ENCODE measurements at places on chromosomes 12 and 14.

GRCh38 chr14:68941820-68942219 is 37.3 kb downstream of the ACTN1 start:
- no peak for DNase-seq

DNA sequence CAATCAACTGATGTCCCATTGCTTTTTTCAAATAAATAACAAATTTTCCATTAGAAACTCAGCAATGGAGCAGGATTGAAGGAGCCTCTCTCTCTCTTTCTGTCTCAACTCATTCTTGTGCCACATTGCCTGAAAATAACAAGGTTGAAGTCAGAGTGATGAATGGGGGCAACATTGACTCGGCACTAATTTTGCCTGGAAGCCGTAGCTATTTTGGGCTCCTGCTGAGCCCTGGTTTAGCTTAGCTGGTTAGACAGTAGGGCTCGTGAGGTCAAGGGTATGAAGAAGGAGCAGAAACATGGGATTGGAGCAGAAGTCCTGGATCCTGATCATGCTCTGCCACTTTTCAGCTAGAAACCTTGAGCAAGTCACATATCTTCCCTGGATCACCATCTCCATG is 38.9 kb downstream of the WSCD2 start:
- DNase-seq: no peak

GRCh38 chr14:53384536-53384935 is 231.4 kb upstream of the DDHD1 start:
- DNase-seq: no peak

DNA sequence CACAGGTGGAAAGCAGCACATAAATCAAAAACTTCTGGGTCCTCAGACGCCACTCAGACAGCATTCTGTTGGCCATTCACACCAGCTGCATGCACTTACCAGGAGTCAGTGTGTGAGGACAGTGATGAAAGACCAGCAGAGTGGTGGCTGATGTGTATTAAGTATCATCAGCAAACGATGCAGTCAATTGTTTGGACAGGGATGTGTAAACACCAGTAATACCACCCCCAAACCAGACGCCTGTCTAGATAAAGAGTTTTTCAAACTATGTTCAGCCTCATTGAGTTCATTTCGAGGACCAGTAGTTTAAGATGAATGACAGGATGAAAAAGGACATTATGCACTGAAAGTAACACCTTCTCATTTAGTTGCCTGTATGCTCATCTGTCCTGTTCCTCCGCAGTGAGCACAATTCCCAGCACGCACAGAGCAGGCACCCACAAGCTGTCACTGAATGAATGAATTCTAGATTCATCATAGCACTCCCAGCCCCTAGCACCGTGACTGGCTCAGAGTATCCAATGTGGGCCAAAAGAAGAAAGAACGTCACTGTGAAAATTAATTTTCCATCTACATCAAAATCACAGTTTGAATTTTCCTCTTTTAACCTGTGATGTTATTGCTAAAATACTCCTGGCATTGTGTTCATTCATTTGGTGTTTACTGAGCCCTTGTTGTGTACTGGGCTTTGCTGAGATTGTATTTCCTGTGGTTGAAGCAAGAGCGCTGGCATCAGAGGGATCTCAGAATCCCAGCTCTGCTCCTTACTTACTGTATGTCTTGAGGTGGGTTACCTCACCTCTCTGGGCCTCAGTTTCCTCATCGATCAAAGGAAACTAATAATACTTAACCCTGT is 124.8 kb upstream of the NOS1 start:
- no peak for DNase-seq
